Stimulated activated CD8-positive, alpha-beta memory T cell treated with anti-CD3 and anti-CD28 coated beads, Interleukin-2, amount 100 ng/mL, for 1 hour (primary cell): ENCODE measurements at places on chromosomes 3 and 15.

DNA sequence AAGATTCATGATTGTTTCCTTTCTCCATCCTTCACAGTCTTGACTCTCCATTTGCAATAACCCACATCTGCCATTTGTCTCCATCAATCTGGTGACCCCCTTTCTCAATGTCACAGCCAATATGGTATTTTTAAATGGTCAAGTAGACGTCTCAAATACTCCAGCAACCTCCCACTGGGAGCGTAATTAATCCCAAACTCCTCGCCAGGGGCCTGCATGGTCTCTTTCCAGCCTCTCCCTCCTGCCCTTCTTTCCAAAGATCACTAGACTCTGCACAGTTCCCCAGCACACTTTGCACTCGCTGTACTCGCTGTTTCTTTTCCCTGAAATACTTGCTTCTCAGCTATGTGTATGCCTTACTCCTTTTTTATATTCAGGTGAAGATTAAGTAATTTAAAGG lies 115.3 kb downstream of the PLCH1 start:
- DNase-seq, result no peak

GRCh38 chr3:193730976-193731375 lies 138.0 kb downstream of the OPA1 start:
- no peak for DNase-seq

GRCh38 chr3:19749448-19750017 lies 184.5 kb downstream of the EFHB start:
- DNase-seq, result no peak

- no peak for DNase-seq
These were observed 40.5 kb upstream of the XIRP1 start for GRCh38 chr3:39232859-39233258.

- DNase-seq, result no peak
These were observed 45.2 kb downstream of the ATP2B2 start for GRCh38 chr3:10459954-10460754.

- no peak for DNase-seq
These were observed 45.0 kb upstream of the AKAP13 start for GRCh38 chr15:85335193-85335942.

- no peak for DNase-seq
These were observed 137.7 kb downstream of the NUP210 start for GRCh38 chr3:13282358-13282985.

DNA sequence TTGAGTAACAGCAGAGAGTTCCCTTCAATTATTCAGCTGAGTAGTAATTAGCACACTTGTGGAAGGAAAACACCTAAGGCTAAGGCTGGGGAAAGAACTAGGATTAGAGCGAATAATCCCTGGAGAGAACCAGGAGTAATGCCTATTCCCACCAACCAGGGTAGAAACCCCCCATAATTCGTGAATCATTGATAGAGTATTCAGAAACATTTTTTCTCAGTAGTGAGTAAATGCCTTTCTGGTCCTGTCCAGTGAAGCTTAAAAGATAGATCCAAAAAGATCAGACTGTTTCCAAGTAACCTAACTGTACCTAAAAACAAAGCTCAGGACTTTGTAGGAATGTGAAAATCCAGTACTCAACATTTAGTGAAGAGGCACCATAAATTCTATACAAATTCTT lies 71.2 kb downstream of the DGKG start:
- DNase-seq, result no peak
